ENCODE measurements at places on chromosomes 1 and 21. TPM values are rescaled to one million over a fixed set of nuclear protein-coding genes. Genes with fewer than 3 reads are reported as not detected.
A peak's percentile ranks its signal among the peaks of the same experiment; 100 is the strongest.

The SYPL2 gene
- total RNA-seq: not detected

GRCh38 chr1:53605181-53605580 lies 133.8 kb downstream of the GLIS1 start:
- no peak for DNase-seq

GRCh38 chr1:33326785-33327184 lies 5.9 kb upstream of the A3GALT2 start:
- no peak for DNase-seq

DNA sequence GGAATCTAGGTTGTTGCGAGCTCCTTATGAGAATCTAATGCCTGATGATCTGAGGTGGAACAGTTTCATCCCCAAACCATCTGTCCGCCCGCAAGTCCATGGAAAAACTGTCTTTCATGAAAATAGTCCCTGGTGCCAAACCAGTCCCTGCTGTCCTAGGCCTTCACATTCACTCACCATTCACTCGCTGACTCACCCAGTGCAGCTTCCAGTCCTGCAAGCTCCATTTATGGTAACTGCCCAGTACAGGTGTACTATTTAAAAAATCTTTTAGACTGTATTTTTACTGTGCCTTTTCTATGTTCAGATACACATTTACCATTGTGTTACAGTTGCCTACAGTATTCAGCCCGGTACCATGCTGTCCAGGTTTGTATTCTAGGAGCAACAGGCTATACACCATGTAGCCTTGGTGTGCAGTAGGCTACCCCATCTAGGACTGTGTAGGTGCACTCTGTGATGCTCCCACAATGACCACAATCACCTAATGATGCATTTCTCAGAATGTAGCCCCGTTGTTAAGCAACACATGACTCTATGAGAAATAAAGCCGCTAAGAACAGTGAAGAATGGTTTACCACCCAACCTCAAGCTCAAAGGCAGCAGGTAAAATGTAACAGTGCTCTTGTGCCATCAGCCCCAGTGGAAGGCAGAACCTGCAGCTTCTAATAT lies 2.4 kb downstream of the ECHDC2 start:
- peak; percentile 50 for DNase-seq

GRCh38 chr1:114740331-114740730 lies 17.5 kb downstream of the CSDE1 start:
- no peak for DNase-seq

- no peak for DNase-seq
These were observed 82.4 kb downstream of the ABCA4 start for GRCh38 chr1:94038511-94038910.

The KPRP gene
- total RNA-seq: not detected

- DNase-seq: peak; percentile 69
These were observed at the start of gene NTRK1 for GRCh38 chr1:156860628-156861423. Gene NTRK1, plus strand, starts transcription at chr1:156860865. Its CDS starts 70 bp downstream, at chr1:156860935.

DNA sequence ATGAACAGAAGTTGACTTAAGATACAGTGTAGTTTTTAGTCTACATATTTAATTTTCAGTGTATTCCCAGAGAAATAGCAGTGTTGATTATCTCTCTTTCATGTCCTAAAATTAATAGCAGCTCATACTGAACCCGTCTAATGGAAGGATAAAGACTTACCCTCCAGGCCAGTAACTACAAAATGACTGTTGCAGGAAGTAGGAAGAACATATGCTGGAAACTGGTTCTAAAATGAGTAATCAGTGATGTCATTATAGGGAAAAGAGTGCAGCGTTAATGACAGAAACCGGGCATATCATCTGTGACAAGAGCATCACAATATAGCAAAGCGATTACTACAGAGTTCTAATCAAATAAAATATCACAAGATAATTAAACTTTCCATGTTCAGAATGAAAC lies 385.5 kb downstream of the SMYD3 start:
- no peak for DNase-seq

The KLHDC9 gene
- total RNA-seq: 0.52 TPM

- DNase-seq: no peak
These were observed 4.5 kb downstream of the CFHR3 start for GRCh38 chr1:196779093-196779492.

DNA sequence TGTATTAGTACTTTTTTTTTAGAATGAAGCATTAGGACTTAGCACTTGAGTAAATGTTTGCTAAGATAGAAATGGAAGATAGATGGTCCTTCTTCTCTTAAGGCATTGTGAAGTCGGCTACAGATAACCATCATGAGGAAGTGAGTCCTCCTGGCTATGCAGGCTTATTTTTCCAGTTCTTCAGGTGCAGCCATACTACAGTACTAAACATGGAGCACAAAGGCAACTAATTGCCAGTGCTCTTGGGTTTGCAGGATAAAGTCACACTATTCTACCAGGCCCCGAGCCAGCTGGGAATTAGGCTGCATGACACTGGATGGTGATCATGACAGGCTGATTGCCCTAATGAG lies 197.3 kb upstream of the SGIP1 start:
- DNase-seq: no peak

The ADCY10 gene
- total RNA-seq: 0.07 TPM

The AZIN2 gene
- total RNA-seq: 19.4 TPM

DNA sequence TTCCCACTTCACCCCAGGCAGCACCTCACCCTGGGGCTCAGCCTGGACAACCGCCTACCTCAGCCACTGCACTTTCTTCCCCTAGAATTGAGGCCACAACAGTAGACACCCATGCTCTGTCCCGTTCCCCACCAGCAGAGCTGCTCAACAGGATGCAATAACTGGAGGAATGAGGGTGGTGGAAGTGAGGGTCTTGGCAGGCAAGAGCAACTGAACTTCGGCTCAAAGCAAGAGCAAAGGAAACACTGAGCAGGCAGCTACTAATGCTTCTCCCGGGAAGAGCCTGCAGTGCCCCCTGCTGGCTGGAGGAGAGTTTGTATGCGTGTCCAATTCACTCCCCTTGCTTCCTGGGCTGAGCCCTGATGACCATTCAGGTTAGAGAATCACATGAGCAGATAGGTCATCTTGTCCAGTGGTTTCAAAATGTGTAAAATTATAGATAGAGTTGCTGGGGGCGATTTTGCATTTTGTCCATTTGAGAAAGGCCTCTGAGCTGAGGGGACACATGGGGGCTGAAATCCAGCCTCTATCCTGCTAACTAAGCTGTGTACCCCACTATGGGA lies 13.9 kb downstream of the NT5C1A start:
- DNase-seq: peak; percentile 77

GRCh38 chr1:27885621-27886352 lies 13.4 kb downstream of the THEMIS2 start:
- no peak for DNase-seq

The CD1B gene
- not detected for total RNA-seq

GRCh38 chr1:97904534-97904933 lies 16.3 kb downstream of the DPYD start:
- DNase-seq: no peak

The DMRTA2 gene
- total RNA-seq: 0.12 TPM

The TRIM45 gene
- 0.75 TPM for total RNA-seq

- DNase-seq: no peak
These were observed 343.9 kb upstream of the AJAP1 start for GRCh38 chr1:4310396-4310923.

Measured in activated CD8-positive, alpha-beta memory T cell treated with anti-CD3 and anti-CD28 coated beads, Interleukin-2, amount 10 ng/mL, durations not matched to agents 7 days and 5 days (primary cell).